ENCODE measurements at places on chromosomes 13 and 19.
A peak's percentile ranks its signal among the peaks of the same experiment; 100 is the strongest.

DNA sequence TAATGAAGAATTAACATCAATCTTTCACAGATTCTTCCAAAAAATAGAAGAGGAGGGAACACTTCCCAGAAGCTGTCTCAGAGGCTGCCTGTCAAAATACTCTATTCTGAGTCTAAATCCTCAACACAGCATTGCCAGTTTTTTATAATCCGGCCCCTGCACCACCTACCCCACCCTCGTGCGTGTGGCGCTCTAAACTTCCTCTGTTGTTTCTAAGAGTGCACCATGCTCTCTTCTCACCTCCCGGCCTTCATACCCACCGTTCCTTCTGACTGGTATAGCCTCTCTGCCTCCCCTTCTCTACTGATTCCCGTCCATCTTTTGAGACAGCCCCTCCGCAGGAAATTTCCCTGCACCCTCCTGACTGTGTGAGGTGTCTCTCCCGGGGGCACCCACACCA, 136.8 kb downstream of the KATNAL1 start:
- DNase-seq: no peak

DNA sequence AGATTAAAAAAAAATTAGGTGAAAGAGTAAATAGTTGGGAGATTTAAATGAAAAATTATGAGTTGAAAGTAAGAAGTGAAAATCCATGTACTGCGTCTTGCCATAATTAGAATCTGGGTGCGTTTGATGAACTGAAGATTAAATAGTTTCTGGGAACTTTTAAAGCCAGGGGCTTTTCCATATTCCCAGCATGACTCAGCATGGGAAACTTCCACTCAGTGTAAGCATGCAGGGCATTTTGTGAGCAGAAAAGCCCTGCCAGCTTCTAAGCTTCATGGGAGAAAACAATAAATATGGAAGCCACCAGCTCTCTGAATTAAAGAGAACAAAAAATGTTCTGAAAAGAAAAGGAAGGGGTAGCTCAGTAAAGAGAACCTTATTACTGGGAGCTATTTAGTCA, 62.0 kb upstream of the EDNRB start:
- peak; percentile 67 for DNase-seq

GRCh38 chr13:113792886-113793717, 34.1 kb downstream of the TMEM255B start:
- no peak for DNase-seq

DNA sequence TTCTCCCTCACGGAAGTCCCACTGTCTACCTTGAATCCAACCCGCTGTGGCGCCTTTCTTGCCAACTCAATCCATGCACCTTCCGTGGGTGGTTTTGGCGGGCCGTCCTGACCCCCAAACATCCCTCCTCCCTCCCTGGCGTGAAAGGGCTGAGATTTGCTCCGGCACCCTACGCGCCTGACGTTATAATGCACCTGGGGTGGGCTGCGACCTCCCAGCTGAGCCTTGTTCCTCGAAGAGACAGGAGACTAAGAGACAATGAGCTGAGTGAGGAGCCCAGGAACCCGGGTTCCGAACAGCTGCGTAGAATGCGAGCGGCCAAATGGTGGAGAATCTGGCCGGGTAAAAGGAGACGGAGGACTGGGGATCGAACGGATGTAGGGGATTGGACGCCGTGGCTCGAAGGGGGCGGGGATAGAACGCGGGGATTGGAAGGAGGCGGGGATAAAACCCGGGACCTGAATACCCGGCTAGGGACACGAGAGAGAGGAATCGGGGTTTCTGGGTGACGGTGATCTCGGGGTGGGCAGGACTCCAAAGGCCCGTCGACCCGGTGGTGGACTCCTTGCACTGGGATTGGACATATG, at the start of gene CPT1C:
CPT1C (plus strand) TSS at position 461 of the 587 bp plus-strand sequence. CDS start 1,137 bp downstream, outside the sequence.
- peak; percentile 67 for DNase-seq

GRCh38 chr13:112452380-112453206, 76.4 kb downstream of the SPACA7 start:
- DNase-seq: no peak

- DNase-seq: no peak
These were observed 4.0 kb downstream of the ZNF302 start for GRCh38 chr19:34681478-34681877.

GRCh38 chr19:41114132-41114531, at the start of gene CYP2F1:
CYP2F1 (plus strand) TSS chr19:41114432; CDS start chr19:41116189, 1,757 bp downstream.
- no peak for DNase-seq

DNA sequence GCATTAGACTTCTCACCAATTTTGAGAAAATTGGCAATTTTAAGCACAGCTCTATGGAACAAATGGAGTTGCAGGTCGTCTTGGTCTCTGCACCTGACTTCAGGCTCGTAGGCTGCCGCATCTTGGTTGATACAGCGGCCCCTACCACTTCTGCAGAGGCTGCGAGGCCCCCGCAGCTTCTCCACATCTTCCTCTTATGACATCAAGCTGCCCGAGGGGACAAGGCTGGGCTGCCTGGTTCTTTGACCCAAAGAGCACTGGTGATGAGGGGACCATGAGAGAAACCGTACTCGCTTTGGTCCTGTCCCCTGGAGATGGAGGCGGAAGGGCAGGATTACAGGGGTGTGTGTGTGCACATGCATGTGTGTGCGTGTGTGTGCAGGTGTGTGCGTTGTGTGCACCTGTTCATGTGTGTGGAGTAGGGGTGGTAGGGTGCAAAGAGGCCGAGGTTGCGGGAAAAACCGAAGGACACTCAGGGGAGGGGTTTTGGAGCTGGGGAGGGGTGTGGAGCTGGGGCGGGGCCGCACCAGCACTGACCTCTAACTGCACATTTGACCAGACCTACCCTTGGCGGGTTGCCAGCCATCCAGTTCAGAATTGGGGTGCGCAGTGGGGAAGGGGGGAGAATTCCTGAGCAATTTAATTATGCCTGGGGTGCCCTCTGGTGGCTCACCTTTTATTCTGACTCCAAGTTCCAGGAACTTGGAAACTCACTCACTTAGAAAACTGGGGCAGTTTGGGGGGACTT, 65.1 kb upstream of the ARHGEF7 start:
- peak; percentile 34 for DNase-seq

GRCh38 chr13:111318386-111318785, 2.1 kb upstream of the TEX29 start:
- DNase-seq: no peak

DNA sequence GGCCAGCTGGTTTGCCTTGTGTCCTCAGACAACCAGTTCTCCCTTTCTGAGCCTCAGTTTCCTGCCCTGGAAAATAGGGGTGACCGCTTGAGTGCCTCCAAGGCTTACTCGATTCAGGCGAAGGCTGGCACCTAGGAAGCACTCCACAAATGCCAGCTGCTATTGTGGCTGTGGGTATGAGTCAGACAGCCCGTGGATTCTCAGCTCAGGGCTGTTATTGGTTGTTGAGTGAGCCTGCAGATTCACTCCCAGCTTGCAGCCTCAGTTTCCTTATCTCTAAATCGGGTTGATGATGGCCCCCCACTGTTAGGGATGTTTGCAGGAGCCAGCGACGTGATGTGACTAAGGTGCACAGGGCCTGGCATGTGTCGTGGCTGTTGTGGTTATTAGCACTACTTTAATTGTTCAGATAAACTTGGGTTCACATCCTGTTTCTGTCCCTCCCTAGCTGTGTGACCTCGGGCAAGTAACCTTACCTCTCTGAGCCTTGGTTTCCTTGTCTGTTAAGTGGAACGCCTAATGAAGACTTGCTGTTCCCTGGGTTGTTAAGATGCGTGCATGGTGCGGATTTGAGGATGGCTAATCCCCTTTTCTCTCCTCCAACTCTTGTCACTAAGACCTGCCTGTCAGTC, 2.4 kb downstream of the MARK4 start:
- peak; percentile 30 for DNase-seq

- peak; percentile 34 for DNase-seq
These were observed 26.4 kb upstream of the TPTE2 start for GRCh38 chr13:19587635-19588300.

DNA sequence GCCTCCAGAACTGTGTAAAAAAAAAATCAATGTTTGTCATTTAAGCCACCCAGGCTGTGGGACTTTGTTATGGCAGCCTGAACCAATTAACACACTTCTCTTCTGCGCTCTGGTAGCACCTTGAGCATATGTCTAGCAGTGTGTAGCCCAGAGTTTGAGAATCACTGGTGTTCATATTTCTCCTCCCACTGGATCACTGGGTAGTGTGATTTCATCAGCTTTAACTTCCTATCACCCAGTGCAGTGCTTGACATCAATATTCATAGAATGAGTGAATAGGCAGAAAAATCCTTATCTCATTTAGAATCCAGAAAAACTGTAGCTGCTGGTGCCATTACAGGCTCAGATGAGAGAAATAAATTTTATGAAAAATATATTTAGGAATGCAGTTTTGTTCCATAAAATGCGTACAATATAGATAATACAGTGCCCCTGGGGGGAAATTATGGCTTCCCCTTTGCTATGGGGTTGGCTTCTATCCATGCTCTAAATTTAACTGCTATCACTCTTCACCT, 30.7 kb upstream of the WASF3 start:
- no peak for DNase-seq

DNA sequence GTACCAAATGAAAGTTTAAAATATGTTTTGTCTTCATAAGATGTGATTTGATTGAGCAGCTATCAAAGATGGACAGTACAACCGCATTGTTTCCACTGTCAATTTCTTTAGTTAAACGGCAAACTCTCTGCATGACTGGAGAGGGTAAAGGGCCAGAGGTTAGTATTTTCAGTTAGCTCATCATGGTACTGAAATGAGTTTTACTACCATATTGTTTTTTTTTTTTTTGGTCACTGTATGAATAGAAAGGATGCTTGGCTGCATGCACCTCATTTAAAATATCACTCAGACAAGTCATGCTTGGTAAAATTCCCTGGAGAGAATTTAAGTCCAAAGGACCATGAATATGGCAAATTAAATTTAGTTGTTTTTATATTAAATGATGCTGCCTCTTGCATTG, 942.1 kb upstream of the SPRY2 start:
- no peak for DNase-seq

DNA sequence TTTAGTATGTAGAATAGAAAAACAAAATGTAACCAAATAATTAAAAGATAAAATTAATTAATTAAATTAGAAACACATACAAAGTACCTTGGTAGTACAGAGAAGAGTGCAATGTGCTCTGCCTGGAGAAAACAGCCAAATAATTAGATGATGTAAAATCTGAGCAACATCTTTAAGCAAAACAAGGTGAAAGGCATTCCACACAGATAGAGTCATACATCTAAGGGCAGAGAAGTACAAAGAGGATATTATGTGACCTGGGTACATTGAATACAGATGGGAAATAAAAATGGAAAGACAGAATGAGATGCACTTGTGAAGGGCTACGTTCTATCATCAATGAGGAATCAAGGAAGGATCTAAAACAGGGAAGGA, 25.2 kb upstream of the FNDC3A start:
- peak; percentile 53 for DNase-seq

- DNase-seq: no peak
These were observed 13.3 kb downstream of the MKNK2 start for GRCh38 chr19:2037651-2038255.

DNA sequence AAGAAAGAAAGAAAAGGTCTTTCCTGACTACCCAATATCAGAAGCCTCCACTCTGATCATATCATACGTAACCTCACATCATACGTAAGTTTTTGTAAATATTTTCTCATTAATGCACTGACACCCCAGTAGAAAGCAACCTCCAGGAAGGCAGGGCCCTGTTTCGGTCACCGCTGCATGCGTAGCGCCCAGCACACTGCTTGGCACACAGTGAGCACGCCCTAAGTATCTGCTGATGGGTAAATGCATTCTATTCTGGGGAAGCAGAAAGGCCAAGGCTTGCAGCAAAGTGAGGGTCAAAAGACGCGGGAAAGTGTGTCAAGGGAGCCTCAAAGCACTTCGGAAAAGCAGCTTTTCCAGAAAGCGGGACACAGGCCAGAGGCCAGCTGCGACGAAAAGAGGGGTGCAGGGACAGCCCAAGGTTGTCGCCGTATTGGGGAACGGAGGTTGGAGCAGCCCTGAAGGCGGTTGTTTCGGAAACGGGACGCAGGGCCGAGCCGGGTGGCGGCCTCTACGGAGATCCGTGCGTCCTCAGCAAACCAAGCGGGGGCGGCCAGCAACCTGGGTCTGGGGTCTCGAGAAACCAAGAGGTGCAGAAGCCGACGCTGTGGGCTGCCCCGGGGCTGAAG, 463 bp downstream of the SUGP1 start:
- no peak for DNase-seq

DNA sequence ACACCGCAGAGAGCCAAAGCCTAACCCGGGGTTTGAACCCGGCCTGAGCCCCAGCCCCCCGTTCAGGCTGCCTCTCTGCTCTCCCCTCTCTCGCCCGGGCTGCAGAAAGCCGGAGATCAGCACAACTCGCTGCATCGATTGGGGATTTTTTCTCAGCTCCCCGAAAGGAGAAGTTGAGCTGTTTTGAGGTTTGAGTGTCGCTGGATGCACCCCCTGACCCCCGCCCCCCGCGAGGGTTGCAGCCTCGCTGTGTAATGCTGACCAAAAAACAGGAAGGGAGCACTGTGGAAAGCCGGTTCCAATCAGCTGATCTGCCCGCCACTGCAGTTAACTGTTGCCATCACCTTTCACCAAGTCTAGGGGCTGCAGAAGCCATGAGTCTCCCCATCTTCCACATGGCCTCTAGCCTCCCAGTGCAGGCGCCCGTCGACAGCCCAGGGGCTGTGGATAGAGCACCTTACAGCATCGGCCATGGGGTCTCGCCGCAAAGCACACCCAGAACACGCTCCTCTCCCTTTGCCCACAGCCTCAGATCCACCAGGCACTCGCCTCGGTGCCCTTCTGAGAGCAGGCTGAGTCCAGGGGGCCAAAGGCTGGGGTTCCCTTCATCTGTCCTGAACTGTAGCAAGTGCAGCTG, 34.5 kb downstream of the MYO9B start:
- DNase-seq: no peak

DNA sequence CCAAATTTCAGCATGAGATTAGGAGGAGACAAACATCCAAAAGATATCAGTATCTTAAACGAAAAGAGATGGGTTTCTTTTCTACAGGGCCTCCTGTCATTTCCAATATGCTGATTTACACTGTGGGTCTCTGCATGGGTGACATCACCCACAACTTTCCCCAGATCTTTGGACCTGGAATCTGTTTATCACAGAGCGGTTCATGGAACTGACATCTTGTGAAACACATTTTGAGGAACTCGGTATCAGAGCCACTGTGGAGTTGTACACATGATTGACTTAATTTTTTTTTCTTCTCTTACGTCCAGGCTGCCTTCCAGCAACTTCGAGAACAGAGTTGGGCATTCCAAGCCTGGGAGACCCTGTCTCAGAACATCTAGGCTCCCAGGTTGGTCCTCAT, 80.2 kb upstream of the SERP2 start:
- DNase-seq: no peak

DNA sequence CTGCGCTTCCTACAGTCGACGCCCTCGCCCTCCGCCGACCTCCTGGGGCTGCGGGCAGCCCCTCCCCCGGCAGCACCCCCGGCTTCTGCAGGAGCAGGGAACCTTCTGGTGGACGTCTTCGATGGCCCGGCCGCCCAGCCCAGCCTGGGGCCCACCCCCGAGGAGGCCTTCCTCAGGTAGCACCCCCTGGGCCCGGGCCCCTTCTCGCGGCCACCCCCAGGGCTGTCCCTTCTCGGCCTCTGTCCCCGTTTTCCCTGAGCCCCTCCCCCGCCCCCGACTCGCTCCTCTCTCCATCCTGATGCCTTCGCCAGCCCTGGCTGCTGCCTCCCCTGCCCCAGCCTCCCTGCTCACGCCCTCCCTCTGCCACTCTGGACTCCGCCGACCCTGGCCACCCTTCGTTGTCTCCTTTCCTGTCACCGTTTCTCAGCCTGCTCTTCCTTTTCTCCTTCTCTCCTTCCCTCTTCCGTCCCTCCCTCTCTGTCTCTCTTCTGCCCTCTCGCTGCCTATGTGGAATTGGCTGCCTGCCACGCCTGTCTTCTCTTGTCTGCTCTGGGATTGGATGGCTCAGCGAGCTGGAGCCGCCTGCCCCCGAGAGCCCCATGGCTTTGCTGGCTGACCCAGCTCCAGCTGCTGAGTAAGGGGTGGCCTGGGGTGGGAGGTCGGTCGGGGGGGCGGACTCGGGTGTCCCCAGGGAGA, 11.0 kb downstream of the FUZ start:
- peak; percentile 84 for DNase-seq

Data from AG10803 (cell line).